H9 (cell line): ENCODE measurements at places on chromosomes 3 and 15.

DNA sequence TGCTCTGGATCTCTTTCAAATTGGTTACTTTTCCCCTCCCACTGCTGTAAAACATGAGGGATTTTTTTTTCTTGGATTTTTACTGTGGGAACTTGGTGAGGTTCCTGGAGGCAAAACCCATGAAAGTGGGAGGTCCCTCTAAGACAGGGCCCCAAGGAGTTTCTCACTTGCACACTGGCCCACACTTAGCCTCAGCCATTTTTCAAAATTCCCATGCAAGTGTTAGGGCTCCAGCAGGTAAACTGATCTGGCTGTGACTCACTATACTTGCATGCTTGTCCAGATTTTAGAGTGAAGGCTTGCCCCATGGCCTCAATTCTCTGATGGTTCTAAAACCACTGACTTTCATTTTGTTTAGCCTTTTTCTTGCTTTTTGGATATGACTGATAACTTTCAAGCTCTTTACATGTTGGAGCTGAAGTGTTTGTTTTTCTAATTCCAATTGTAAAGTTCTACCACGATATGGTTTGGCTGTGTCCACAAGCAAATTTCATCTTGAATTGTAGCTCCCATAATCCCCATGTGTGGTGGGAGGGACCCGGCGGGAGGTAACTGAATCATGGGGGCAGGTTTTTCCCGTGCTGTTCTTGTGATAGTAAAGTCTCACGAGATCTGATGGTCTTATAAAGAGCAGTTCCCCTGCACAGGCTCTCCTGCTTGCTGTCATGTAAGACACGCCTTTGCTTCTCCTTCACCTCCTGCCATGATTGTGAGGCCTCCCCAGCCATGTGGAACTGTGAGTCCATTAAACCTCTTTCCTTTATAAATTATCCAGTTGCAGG, 37.7 kb downstream of the MCCC1 start:
- DNase-seq: no peak

- DNase-seq: no peak
Observed at GRCh38 chr3:71564361-71564760, 19.2 kb downstream of the FOXP1 start.

DNA sequence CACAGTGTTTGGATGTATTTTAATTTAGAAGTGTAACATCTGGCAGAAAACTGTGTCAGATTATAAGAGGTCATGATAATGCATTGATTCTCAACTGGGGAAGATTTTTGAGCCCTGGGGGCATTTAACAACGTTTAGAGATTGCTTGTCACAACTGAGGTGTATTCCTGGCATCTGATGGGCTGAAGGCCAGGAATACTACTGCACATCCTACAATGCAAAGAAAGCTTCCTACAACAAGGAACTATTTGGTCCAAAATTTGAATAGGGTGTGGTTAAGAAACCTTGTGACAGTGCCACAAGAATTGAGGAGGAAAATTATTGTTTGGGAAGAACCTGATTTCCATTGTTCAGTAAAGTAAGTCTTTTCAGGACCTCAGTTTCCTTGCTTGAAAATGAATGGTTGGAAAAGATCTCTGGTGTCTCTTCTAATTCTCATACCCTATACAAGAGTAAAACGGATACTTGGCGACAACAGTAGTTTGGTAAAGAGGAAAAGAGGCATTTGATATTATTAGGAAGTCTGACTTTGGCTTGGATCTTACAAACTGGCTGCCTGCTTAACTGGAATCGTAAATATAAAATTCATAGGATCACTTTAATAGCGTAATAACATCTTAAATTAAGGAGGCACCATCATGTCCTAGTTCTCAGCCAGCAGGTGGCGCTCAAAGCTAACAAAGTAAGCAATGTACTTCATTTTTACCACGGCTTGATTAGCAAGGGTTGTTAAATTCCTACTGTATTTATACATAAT, 4.3 kb downstream of the DAZL start:
- peak; percentile 56 for DNase-seq

- DNase-seq: no peak
Observed at GRCh38 chr3:105759442-105760078, 109.3 kb downstream of the CBLB start.

GRCh38 chr3:190132371-190132770, 11.7 kb upstream of the P3H2 start:
- DNase-seq: no peak

GRCh38 chr3:99466331-99466730, 172.1 kb upstream of the COL8A1 start:
- no peak for DNase-seq
